Activated CD8-positive, alpha-beta memory T cell treated with anti-CD3 and anti-CD28 coated beads for 48 hours (primary cell): ENCODE measurements at places on chromosomes 4 and X.

DNA sequence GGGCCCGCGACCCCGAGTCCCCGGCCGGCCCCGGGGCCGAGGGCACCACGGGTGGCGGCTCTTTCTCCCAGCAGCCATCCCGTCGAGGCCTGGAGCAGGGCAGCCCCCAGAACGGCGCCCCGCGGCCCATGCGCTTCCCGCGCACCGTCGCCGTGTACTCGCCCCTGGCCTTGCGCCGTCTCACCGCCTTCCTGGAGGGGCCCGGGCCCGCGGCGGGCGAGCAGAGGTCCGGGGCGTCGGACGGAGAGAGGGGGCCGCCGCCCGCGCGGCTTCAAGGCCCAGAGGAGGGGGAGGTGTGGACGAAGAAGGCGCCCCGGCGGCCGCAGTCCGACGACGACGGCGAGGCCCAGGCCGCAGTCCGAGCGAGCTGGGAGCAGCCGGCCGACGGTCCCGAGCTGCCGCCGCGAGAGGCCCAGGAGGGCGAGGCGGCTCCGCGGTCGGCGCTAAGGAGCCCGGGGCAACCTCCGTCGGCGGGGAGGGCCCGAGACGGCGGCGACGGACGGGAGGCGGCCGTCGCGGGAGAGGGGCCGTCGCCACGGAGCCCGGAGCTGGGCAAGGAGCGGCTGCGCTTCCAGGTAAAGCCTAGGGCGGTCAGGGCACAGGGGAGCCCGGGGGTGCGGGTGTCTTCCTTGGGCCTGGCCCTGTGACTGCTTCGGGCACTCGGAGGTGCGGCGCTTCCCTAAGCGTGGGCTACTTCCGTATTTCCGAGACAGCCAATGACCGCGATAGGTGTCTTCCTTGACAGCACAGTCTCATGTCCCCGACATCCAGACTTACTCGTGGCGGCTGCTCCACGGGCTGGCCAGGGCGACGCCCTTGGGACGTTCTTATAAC lies 845 bp downstream of the ZAR1 start:
- DNase-seq: no peak

DNA sequence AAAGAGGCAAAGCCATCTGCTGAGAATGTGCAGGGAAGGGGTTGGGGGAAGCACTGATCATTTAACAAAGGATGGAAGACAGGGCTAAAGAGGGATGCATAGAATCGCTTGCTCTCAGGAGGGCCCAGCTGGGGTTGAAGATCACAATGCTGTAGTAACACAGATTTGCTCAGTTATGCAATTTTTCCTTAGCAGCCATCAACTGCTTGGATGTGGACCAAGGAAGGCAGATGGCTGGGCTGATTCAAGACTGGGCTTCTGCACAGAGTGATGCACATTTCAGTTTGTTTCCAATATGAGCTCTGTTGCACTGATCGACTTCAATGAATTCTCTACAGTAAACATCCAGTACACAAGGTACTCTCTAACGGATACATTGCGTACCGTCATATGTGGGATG lies 127.8 kb upstream of the TBL1X start:
- no peak for DNase-seq

- DNase-seq: no peak
Measured at GRCh38 chrX:8848441-8848840, 47.3 kb upstream of the FAM9A start.

GRCh38 chrX:74343343-74344279 lies 39.6 kb downstream of the ZCCHC13 start:
- DNase-seq: no peak

DNA sequence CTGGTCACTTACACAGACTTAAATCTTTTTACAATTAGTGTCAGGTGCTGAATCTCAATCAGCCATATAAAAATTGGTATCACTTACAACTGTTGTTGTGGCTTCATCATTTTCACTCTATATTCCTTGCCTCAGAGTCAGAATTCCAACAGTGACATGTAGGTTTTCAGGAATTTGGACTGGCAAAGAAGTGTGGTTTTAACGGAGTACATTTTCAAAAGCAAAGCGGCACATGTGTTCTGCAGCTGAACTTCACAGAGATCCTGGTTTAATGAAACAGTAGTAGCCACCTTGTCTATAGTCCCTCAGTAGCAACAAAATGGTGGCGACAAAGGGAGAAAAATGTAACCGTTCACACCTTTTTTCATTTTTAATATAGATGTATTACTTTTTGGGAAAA lies 486.6 kb downstream of the FAT4 start:
- no peak for DNase-seq

- DNase-seq: no peak
Measured at GRCh38 chr4:85869181-85869580, 394.2 kb downstream of the ARHGAP24 start.

DNA sequence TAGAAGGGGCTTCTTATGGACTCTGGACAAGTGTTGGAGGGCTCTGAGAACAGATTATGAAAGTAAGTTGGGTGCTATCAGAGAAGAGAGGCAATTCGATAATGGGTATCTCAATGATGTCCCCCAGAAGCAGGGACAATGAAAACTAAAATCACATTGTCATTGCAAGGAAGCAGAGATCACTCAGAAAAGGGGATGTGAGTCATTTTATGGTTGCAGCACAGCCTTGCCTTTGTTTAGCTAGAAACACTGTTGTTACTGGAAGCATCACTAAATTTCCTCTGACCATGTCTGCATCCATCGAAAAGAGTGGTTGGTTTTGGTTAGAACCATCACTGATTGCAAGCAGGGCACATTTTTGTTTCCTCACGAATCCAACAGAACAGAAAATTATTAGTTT lies 246.8 kb upstream of the NWD2 start:
- DNase-seq: no peak

DNA sequence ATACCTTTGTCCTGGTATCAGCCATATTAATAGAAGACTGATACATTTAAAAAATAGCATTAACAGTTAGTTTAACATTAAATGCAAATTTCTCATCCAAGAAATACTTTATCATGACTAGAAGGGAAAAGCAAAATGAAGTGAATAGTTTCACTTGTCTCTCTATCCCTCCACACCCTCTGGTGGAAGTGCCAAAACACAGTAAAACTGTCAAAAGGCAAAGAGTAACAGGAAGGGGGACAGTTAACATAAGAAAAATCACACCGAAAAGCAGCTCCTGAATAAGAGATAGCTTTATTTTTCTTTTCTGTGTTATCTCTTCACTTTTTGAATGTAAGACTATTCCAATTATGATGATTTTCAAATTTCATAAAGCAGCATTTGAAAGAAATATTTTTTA lies 187.2 kb downstream of the FBXW7 start:
- DNase-seq: no peak

DNA sequence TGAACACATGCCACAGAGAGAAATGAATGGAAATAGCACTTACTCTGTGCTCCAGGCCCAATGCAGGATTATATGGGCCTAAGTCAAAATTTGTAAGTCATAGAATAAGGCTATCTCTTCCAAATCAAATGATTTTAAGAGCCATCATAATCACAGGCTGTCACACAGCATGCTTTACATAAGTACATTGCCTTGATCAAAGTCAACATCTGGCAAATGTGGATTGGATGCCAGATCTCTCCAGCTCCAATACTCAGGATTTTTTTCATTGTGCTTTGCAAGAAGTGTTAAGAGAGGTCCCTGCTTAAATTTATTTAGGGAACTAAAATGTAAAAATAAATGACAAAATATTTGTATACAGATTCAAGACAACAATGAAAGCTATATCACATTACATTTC lies 299.9 kb downstream of the PRDM5 start:
- no peak for DNase-seq
